ENCODE measurements at places on chromosomes 1 and 21. TPM values are rescaled to one million over a fixed set of nuclear protein-coding genes. Genes with fewer than 3 reads are reported as not detected.

GRCh38 chr1:53949023-53949990 lies 3.2 kb downstream of the LRRC42 start:
- no peak overlapping the region for H3K27ac ChIP-seq
- ATAC-seq: no peak
- H3K36me3 ChIP-seq: peaks cover 61% of the 10 kb centered on the region
- peaks cover 19% of the 10 kb centered on the region for H3K4me1 ChIP-seq

DNA sequence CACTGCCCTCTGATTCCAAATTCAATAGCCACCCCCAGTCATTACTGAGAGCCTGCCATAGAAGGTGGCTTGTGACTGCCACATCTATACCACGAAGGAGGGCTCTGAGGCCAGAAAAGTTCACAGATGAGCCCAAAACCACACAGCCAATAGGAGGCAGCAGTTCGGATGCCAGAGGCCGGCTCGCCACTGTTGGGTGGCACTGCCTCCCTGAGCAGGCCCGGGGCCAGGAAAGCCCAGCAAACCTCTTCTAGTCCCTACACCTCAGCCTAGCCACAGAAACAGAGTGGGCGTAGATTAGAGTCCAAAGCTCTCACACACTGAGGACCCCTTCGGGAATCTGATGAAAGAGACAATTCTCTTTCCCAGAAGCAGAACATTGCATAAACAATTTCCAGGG lies 5.9 kb upstream of the CAMK2N1 start:
- H3K4me1 ChIP-seq: peaks cover 15% of the 10 kb centered on the region
- H3K27ac ChIP-seq: no peak overlapping the region
- no peak for ATAC-seq
- no peak overlapping the region for H3K4me3 ChIP-seq

GRCh38 chr1:6802893-6803292 lies 17.6 kb downstream of the CAMTA1 start:
- H3K36me3 ChIP-seq: no peaks in the 10 kb centered on the region
- H3K27me3 ChIP-seq: no peaks in the 10 kb centered on the region
- ATAC-seq: no peak
- peaks cover 28% of the 10 kb centered on the region for H3K4me1 ChIP-seq
- H3K4me3 ChIP-seq: no peak overlapping the region

Gene CD84
- total RNA-seq: 37.3 TPM

Gene CHI3L2
- 3.8 TPM for total RNA-seq

DNA sequence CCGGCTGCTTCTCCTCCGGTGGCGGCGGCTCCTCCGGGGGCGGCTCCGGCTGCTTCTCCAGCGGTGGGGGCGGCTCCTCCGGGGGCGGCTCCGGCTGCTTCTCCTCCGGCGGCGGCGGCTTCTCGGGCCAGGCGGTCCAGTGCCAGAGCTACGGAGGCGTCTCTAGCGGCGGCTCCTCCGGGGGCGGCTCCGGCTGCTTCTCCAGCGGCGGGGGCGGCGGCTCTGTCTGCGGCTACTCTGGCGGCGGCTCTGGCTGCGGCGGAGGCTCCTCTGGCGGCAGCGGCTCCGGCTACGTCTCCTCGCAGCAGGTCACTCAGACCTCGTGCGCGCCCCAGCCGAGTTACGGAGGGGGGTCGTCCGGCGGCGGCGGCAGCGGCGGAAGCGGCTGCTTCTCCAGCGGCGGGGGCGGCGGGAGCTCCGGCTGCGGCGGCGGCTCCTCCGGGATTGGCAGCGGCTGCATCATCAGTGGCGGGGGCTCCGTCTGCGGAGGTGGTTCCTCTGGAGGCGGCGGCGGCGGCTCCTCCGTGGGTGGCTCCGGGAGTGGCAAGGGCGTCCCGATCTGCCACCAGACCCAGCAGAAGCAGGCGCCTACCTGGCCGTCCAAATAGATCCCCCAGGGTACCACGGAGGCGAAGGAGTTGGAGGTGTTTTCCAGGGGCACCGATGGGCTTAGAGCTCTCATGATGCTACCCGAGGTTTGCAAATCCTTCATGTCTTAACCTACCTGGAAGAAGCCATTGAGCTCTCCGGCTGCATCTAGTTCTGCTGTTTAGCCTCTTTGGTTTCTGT lies 2.0 kb downstream of the LORICRIN start:
- no peak overlapping the region for H3K27ac ChIP-seq
- H3K4me1 ChIP-seq: peaks cover 36% of the 10 kb centered on the region

Gene ABCG1
- 3.1 TPM for total RNA-seq

GRCh38 chr21:15732996-15733329 lies 3.2 kb downstream of the USP25 start:
- H3K4me3 ChIP-seq: peak overlapping the region; percentile 93
- H3K36me3 ChIP-seq: peaks cover 7% of the 10 kb centered on the region
- no peak for ATAC-seq
- H3K27ac ChIP-seq: peak overlapping the region; percentile 92

GRCh38 chr1:31769720-31770390 lies 5.7 kb upstream of the ADGRB2 start:
- peaks cover 16% of the 10 kb centered on the region for H3K27me3 ChIP-seq
- H3K36me3 ChIP-seq: peaks cover 6% of the 10 kb centered on the region
- peaks cover 43% of the 10 kb centered on the region for H3K4me1 ChIP-seq
- H3K27ac ChIP-seq: peak overlapping the region; percentile 89

GRCh38 chr1:58214674-58215073 lies 331.9 kb downstream of the OMA1 start:
- no peak for ATAC-seq
- H3K4me1 ChIP-seq: no peaks in the 10 kb centered on the region
- H3K36me3 ChIP-seq: no peaks in the 10 kb centered on the region
- H3K4me3 ChIP-seq: no peak overlapping the region
- no peak overlapping the region for H3K27ac ChIP-seq

GRCh38 chr1:117709249-117709691 lies 103.4 kb downstream of the TENT5C start:
- H3K27ac ChIP-seq: no peak overlapping the region
- H3K27me3 ChIP-seq: peaks cover 13% of the 10 kb centered on the region
- no peaks in the 10 kb centered on the region for H3K36me3 ChIP-seq
- H3K4me1 ChIP-seq: no peaks in the 10 kb centered on the region

Gene SLFNL1
- total RNA-seq: 0.13 TPM

Gene CELF3
- not detected for total RNA-seq

GRCh38 chr1:152745289-152745704 lies 12.5 kb upstream of the KPRP start:
- H3K4me1 ChIP-seq: no peaks in the 10 kb centered on the region
- no peak overlapping the region for H3K27ac ChIP-seq
- ATAC-seq: no peak
- no peaks in the 10 kb centered on the region for H3K36me3 ChIP-seq

DNA sequence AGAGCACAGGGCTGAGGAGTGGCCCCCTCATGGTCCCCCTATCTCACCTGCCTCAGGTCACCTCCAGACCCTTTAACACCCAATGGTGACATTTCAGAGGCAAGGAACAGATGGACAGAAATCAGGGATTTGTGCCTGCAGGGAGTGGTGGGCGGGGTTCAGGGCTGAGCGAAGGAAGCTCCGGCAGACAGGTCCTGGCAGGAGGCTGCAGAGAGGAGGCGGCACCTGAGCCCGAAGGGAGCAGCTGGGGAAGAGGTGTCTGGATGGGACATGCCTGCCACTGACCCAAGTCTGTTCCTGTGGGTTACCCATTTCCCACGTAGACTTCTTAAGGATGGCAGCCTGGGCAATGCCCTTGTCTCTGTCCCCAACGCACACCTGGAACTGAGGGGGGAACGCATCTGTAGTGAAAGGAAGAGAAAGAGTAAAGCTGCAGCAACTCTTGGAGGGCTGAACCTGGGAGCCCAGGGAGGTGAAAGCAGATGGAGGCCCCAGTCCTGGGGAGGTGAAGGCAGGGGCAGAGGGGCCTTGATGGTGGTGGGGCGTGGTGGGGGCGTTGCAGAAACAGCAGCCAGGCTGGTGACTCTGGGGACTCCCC lies 61.6 kb upstream of the ADARB1 start:
- H3K36me3 ChIP-seq: peaks cover 4% of the 10 kb centered on the region
- no peak overlapping the region for H3K27ac ChIP-seq
- H3K27me3 ChIP-seq: peaks cover 42% of the 10 kb centered on the region
- H3K4me1 ChIP-seq: peaks cover 4% of the 10 kb centered on the region
- ATAC-seq: no peak

- H3K27ac ChIP-seq: no peak overlapping the region
- no peak for ATAC-seq
- no peaks in the 10 kb centered on the region for H3K4me1 ChIP-seq
- H3K36me3 ChIP-seq: no peaks in the 10 kb centered on the region
- no peaks in the 10 kb centered on the region for H3K27me3 ChIP-seq
These were observed 100.1 kb downstream of the NFIA start for GRCh38 chr1:61182480-61182879.

Gene PYCR2
- 105 TPM for total RNA-seq

- no peaks in the 10 kb centered on the region for H3K4me1 ChIP-seq
- no peak overlapping the region for H3K27ac ChIP-seq
These were observed 239.4 kb upstream of the BRINP3 start for GRCh38 chr1:190717055-190717454.

Gene PIGP
- 16.6 TPM for total RNA-seq

- no peaks in the 10 kb centered on the region for H3K36me3 ChIP-seq
- H3K27me3 ChIP-seq: no peaks in the 10 kb centered on the region
- ATAC-seq: no peak
These were observed 71.0 kb downstream of the TRIM11 start for GRCh38 chr1:228335406-228336307.

- no peaks in the 10 kb centered on the region for H3K36me3 ChIP-seq
- no peak overlapping the region for H3K4me3 ChIP-seq
- H3K27ac ChIP-seq: no peak overlapping the region
- H3K27me3 ChIP-seq: peaks cover 9% of the 10 kb centered on the region
- no peaks in the 10 kb centered on the region for H3K4me1 ChIP-seq
These were observed 16.5 kb upstream of the CFHR5 start for GRCh38 chr1:196960854-196961253.

- peak overlapping the region; percentile 51 for H3K27ac ChIP-seq
- peak overlapping the region; percentile 47 for H3K4me3 ChIP-seq
- no peaks in the 10 kb centered on the region for H3K27me3 ChIP-seq
- peak; percentile 84 for ATAC-seq
- H3K4me1 ChIP-seq: peaks cover 6% of the 10 kb centered on the region
These were observed 45.1 kb downstream of the FYB2 start for GRCh38 chr1:56774067-56774609.

Gene MYBPH
- not detected for total RNA-seq

- no peaks in the 10 kb centered on the region for H3K27me3 ChIP-seq
- H3K27ac ChIP-seq: no peak overlapping the region
- H3K4me1 ChIP-seq: peaks cover 18% of the 10 kb centered on the region
- ATAC-seq: no peak
These were observed 124.2 kb downstream of the MRPS6 start for GRCh38 chr21:34197561-34197960.

Gene TOE1
- 23.2 TPM for total RNA-seq
